ENCODE measurements at places on chromosomes 6 and 20.

GRCh38 chr6:96626759-96627364, 63.9 kb downstream of the FHL5 start:
- DNase-seq, result no peak

- DNase-seq, result no peak
These were observed 78.6 kb downstream of the JARID2 start for GRCh38 chr6:15324427-15324985.

- no peak for DNase-seq
These were observed 62.6 kb upstream of the LY86 start for GRCh38 chr6:6525933-6526332.

DNA sequence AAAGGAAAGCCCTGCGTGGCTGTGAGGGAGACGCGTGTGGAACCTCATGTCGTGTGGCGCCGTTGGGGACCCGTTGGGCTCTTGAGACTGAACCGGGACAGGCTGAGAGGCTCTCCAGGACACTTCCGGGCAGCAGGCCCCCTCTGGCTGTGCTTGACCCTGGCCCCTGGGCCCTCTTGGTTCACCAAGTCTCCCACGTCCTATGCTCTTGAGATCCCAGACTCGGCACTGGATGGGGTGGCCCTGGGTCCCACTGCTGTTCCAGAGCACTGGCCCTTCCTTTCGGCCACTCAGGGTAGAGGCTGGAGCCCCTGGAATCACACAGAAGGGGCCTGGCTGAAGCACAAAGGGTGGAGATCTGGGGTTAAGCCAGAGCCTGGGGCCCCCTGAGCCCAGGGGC, 30.4 kb downstream of the NTSR1 start:
- DNase-seq, result no peak

DNA sequence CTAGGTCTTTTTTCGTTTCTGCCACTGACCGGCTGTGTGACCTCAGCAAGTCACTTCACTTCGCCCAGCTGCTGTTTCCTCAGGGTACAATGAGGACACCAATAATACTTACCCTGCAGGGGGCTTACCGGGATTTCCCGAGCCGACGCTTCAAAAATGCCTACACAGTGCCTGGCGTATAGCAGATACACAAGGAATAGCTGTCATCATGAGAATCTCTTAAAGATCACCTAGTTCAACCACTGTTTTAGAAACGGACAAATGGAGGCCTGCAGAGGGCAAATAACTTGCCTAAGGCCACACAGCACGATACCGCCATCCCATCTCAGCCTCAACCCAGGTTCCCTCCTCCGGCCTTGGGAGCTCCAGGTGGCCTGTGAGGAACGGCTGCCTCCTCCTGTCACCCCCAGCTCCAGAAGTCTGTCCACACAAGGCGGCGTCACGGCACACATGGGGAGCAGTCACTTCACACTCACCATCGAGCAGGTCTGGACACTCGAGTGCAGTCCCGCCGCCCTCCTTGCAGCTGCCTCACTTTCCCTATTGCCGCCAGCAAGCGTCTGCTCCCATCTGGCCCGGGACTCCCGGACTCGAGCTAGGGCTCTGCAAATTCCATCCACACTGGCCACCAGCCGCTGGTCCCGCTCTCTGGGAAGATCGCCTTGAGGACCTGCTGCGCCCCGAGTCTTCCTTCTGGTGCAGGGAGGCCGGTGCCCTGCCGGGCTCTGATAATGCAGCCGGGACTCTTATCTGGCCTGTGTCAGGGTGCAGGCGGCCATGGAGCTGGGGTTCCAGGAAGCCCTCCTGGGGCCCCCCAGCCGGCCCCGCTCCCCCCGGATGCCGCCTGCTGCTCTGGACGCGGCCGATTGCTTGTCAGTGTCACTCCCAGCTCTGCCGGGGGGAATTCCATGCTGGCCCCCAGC, at the start of gene RIPOR3:
TSS of gene RIPOR3 (minus strand) at position 893 of the 923 bp plus-strand sequence. CDS start at position 479, 414 bp downstream.
- DNase-seq, result no peak

DNA sequence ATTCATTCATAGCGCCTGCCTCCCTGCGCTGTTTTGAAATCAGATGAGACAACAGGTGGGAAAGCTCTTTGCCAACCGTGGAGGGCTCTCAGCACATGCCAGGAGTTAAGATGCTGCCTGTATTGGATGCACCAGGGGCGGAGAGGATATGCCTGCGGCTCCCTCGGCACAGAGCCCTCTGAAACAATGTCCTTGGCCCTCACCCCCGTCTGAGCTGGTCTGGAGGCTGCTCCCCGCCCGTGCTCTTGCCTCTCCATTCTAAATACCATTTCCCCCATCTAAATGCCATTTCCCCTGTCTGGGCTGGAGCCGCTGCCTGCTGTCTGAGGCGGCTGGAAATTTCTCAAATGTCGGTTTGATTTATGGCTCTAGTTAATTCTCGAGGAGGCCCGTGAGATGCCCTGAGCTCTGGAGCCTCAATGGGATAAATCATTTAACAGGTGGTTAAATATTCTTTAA, 50.8 kb upstream of the MLN start:
- no peak for DNase-seq

GRCh38 chr6:33114406-33114805, 38.6 kb downstream of the HLA-DPB1 start:
- DNase-seq, result no peak

DNA sequence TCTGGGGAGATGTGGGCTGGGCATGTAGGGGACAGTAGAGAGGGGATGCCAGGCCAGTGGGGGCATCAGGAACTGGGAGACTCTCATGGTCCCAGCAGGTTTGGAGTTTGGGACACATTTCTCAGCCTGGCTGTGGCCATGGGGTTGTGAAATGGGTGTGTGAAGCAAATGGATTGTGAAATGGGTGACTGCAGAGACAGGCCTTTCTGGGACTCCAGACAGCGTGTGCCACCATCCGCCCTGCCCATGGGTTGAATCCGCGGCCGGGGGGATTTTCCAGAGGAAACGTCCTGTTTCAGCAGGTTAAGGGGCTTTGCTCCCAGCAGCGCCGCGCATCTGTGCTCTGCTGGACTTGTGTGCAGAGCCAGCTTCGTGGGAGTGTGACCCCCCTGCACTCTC, 3.7 kb upstream of the PMEPA1 start:
- DNase-seq, result no peak

GRCh38 chr6:12233693-12234571, 56.2 kb upstream of the EDN1 start:
- DNase-seq, result peak; percentile 64

GRCh38 chr6:19087897-19088296, 700.7 kb downstream of the RNF144B start:
- DNase-seq, result no peak

DNA sequence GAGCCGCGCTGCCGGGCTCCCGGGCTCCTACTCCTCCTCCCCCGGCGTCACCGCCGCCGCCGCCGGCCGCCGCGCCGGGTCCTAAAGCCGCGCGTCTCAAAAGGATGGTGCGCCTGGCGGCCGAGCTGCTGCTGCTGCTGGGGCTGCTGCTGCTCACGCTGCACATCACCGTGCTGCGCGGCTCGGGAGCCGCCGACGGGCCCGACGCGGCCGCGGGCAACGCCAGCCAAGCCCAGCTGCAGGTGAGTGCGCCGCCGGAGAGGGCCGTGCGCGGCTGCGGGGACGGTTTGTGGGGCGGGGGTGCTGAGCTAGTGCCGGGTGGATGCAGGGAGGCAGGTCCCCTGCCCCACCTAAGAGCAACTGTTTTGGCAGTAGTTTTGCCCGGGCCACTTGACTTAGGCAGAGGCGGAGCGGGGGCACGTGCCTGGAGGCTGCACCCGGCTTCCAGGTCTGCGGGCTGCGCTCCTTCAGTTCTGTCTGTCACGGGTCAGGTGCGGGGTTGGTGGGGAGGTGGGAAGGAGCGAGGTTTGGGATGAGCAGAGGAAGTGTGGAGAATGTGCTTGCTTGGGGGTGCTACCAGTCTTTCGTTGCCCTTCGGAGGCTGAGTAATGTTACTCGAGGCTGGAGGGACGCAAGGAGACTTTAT, 722 bp downstream of the ISM1 start:
- DNase-seq, result peak; percentile 73

DNA sequence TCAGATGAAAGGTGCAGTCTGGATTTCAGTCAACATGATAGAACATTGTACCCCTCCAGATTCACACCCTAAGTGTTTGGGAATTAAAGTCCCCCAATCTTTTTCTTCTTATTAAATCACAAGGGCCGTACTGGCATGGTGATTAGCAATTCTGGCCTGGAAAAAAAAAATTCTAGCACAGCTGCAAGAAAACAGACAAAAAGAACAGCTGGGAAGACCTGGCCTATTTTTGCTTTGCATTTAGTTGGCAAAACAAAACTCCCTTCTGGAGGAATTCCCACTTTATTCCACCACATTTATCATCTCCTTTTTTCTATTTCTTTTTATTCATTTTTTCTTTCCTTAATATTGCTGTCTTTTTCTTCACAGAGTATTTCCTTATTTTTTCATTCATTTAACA, 39.8 kb upstream of the AKAP12 start:
- DNase-seq, result no peak

DNA sequence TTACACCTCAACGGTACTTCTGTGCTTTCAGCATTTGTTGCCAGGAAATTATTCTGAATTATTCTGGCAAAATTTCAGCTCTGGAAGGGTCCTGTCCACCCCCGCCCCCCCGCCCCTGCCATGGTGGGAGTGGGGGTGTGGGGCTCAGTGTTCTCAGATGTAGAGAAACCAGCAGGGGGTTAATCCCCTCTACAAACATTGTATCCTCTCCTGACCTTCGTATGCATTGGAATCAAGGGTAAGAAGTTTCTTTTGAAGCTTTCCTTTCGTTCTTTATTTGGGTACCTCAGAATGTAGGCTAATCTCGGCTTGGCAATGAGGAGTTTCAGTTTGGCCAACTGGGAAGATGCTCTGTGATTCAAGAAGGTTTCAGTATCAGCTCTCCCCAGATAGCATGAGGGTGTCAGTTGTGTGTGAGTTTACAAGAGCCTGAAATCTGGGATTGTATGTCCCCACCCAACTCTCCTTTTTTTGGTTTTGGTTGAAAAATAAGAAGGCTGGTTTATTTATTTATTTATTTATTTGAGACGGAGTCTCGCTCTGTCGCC, 25.5 kb upstream of the OLIG3 start:
- DNase-seq, result no peak

DNA sequence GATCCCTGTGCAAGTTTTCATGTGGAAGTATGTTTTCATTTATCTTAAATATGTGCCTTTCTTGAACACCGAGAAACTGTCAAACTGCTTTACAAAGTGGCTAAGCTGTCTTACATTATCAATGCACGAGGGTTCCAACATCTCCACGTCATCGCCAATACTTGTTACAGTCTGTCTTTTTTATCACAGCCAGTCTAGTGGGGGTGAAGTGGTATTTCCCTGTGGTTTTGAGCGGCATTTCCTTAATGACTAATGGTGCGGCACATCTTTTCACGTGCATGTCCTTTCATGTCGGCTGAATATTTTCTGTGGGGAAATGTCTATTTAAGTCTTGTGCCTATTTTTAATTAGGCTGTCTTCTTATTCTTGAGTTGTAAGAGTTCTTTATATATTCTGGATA, 280.4 kb downstream of the FOXC1 start:
- no peak for DNase-seq

- DNase-seq, result no peak
These were observed 7.8 kb upstream of the BTN3A1 start for GRCh38 chr6:26394289-26394688.

DNA sequence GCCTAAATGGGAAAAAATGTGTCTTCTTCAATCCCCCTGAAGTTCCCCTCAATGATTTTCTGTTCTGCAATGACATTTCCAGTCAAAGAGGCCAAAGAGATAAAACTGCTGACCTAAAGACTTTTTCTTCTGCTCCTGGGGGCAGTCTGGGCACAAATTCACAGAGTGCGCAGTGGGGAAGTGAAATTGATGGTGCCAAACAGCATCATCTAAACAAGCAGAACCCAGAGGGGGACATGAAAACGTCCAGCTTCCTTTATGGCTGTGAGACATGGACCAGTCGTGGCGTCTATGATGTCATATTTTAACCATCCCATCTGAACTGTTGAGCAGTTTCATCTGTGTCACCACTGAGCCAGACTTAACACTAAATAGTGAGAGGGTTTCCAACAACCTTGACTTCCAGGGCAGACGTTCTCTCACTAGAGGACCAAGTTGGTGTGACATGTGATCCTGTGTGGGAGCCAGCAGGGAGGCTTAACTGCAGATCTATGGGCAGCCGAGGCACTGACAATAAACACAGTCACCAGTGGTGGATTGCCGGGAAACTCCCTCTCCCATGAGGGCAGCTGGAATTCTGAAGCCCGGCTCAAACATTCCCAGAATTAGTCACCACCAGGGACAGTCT, 12.4 kb downstream of the SCML4 start:
- no peak for DNase-seq

DNA sequence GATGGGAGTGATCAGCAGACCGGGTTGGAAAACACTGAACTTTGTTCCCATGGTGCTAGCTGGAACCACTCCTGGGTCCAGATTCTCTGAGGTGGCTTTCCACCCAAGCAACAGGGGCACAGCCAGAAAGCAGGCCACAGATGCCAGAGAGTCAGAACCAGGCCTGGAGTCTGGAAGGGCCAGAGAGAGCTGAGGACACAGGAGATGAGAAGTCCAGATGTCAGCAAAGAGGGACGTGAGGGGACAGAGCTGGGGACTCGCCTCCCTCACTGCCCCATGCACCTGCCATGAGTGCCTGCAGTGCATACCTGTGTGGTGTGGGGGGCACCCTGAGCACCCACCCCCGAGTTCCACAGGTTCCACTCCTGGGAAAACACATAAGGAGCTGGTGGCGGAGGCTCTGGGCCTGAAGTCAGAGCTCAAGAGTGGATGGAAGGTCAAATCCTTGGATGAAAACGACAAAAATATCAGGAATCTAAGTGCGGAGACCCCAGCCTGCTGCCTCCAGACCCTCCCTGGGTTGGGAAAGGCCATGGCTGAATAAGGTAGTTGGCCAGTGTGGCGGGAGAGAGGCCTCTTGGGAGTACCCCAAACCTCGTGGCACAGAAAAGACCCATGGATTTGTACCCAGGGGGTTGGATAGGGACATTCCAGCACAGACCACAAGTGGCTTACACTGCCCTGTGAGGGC, 224.2 kb downstream of the SYNDIG1 start:
- no peak for DNase-seq

- DNase-seq, result no peak
These were observed 33.5 kb upstream of the MCM3 start for GRCh38 chr6:52317841-52318581.

DNA sequence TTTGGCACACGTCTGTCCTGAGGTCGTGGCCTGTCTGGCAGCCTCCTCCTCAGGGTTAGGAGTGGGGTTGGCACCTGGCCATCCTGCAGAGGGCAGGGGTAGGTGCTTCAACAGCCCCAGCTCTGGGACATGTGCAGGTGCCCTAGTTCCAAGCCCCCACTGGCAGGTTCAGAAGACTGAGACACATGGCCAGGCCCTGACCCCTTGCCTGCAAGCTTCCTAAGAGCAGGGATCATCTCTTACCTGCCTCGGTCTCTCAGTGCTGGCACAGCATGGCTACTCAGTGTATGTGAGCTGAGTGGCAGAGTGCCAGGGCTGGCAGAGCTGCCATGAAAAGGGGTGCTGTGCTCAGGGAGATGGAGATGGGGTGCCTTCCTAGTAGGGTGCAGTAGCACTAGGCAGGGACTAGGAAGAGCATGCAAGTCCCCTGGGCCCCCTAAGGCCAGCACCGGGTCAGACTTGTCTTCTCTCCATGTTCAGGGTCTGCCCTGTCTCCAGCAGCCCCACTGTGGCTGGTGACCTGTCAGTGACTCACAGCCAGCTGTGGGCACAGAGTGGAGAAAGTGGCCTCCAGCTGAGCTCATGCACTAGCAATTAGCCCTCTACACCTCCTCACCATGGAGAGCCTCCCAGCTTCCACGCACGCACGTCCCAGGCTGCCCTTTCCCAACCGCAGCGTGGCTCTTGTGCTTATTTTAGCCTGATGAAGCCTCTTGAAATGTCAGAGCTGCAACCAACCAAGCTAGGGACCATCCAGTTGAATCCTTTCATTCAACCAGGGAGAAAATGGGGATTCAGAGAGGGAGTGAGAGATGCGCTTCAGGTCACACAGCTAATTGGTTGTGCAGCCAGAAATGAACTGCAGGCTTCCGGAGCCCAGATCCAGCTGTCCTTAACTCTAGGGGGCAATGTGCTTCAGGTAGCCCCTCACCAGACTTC, 116.6 kb downstream of the MRPL14 start:
- DNase-seq, result no peak
